NCI-H69 (cell line): ENCODE measurements at places on chromosomes 7 and 10.

DNA sequence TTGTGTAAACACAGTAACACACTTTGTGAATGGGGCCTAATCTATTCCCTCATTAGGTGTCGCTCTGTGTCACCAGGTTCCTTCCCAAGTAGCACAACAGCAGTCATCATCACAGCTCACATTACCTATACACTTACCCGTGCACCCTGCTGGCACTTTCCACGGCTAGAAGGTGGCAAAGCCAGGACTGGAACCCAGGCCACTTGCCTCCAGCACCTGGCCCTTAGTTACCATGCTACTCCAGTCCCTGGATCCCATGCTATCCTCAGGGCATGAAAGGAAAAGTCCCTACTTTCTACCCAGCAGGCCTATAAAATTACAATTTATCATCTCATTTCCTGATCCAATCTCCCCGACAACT, 18.4 kb downstream of the SMURF1 start:
- DNase-seq: peak; percentile 14

DNA sequence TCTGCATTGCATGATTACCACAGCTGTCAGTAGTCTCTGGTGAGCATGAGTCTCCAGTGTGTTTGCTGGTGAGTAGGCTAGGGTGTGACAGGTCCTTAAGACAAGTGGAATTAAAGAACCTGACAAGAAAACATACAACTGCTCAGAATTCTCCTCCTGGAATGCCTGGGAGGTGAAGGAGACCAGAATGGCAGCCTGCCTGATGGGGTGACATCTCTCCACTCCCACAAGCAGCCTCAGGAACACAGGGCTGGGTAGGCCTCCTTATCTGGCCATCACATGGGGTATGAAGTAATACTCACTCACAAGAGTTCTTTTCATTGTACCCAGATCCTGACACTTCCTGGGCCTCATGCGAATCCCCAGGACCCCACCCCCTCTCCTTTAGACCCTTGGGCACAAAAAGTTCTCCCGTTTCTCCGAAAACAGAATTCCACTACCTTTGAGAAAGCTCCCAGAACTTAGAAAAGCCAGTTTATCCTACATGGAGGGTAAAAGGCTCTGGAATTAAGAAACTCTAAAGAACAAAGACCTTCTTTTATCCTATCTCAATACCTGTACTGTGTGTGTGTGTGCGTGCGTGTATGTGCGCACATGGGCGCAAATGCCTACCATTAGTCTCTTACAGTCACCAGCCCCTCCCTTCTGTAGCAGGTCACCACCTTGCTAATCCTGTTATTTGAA, 33.4 kb upstream of the C1GALT1 start:
- DNase-seq: no peak

GRCh38 chr10:55091691-55092328, 290.8 kb upstream of the PCDH15 start:
- DNase-seq: peak; percentile 32

- DNase-seq: no peak
These were observed 43.9 kb downstream of the DKK1 start for GRCh38 chr10:52357971-52358370.

DNA sequence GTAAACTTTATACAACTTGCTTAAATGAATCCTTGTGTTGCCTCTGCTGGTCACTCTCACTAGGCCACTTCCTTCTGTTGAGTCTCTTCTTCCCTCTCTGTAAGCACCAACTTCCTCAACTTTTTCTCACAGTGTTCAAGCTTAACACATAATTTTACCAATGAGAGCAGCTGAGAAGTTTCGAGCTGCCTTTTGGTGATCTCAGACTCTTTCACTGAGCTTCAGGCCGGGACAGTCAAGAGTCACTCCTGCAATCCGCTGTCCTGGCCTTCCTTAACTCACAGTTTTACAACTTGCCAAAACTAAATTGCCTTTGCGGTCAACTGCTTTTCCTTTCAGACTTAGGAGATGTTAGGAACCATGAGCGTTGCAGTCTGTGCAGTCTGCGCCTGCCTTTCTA, 47.4 kb downstream of the PRPF18 start:
- no peak for DNase-seq
